Left kidney (tissue), 8 donors: ENCODE measurements at places on chromosomes 12 and 14. TPM values are rescaled to one million over a fixed set of nuclear protein-coding genes. Genes with fewer than 3 reads are reported as not detected.

The MANSC1 gene
- 33.1 TPM for polyA plus RNA-seq

- DNase-seq: no peak
Observed at GRCh38 chr12:45182511-45182910, 33.4 kb upstream of the ANO6 start.

- peak; percentile 27 for DNase-seq
Observed at GRCh38 chr14:93085911-93086310, 29.8 kb downstream of the ITPK1 start.

- DNase-seq: no peak
Observed at GRCh38 chr12:59499774-59500173, 96.1 kb upstream of the SLC16A7 start.

DNA sequence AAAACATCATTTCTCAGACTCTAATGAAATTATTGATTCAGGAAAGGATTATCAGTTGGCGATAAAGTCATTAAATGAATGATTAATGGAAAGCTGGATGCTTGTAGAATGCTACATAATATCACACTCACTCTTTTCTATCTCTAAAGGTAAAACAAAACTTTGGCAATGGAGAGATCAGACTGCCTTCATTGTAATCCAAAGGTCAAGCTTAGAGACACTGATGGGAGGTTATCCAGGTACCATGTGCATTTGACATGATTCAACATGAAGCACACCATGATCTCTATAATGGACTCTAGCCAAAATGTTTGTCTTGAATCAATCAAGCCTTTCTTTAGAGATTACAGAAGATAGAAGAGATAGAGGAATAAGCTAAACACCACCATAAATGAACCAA is 110.1 kb upstream of the USP44 start:
- DNase-seq: no peak

- no peak for DNase-seq
Observed at GRCh38 chr12:109888179-109889020, 8.1 kb upstream of the GLTP start.

- DNase-seq: no peak
Observed at GRCh38 chr12:79678306-79678705, 12.5 kb downstream of the PAWR start.

DNA sequence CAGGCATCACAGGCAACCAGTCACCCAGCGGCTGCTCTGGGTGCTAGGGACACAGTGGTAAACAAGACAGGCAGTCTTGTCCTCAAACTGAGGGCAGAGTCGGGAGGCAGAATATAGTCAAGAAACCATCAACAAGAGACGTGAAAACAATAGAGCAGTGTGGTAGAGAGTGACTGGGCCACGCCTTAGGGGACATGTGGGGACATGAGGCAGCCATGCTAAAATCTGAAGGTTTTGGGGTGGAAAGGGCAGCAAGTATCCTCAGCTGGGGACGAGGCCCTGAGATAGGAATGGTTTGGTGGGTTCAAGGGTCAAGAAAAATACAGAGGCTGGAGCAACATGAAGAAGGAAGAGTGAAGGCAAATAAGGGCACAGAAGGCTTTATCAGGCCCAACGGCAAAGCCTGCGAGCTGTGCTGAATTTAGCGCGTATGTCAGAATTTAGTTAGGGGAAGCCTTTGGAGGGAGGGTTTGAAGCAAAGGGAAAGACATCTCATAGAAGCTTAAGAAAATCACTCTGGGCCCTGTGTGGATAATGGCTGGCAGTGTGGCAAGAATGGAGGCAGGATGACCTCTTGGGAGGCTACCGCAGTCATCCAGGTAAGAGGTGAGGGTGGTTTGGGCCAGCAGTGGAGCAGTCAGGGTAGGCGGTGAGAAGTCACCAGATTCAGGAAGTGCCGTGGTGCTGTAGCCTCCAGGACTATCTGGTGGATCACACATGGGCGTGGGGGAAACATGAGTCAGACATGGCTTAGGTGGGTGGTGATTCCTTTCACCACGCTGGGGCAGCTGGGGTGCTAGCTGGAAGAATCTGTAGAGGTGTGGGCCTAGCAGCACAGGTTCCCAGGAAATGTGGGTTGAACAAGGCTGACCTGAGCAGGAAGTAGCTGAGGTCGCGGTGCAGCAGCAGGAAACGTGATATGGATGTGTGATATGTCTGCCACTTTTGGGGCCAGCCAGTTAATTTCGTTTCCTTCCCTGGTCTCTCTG is 3.0 kb downstream of the EVL start:
- DNase-seq: no peak

The TBX5 gene
- polyA plus RNA-seq: not detected

DNA sequence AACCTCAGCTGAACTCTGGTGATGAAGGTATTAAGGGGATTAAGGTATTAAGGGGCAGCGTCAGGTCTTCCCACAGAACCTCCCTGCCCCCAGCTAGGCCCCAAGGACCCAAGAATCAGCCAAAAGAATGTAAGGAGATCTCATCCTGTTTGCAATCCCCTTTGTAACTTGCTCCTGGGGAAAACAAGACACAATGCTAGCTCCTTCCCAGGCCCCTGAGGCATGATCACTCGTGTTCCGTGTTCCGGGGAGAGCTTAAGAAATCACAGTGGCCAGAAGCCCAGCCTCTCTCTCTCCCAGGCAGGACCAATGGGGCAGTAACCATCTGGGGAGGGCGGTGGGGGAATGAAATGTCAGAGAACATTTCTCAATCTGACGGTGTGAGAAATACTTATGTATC is 33.2 kb downstream of the PIGH start:
- no peak for DNase-seq

DNA sequence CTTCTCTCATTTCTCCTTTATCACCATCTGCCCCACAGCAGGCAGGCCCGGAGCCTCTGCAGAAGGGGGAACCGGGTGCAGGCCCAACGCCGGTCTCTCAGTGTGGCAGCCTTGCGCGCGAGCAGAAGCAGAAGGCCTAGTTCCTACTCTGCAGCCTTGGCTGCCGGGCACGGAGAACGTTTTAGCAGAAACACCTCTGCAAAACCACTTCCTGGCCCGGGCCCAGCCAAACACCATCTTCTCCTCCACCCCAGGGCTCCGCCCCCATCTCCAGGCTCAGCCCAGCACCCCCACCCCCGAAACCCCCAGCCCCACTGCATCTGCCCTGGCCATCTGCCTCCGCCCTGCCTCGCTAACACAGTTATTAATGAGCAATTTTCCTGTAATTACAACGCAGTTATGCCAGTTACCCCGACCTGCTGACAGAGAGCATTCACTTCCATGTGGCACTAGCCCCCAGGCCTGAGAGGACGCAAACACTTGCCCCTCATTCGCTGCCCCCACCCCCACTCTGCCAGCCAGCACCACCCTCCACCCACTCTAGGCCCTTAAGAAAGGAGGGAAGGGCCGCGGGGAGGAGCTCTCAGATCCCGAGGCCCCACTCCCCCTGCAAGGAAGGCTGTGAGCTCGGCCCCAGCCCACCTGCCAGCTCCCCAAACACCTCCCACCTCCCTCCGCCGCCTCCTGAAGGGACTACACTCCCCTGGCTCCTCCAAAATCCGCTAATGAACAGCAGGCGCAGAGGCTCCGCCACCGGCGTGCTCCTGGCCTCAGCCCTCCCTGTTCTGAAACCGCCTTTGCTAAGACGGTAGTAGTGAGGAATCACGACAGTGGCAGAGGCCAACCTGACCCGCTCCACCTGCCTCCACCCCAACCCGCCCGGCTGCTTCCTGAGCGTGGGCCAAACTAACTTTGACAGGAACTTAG is 44.7 kb upstream of the FBRSL1 start:
- DNase-seq: no peak

DNA sequence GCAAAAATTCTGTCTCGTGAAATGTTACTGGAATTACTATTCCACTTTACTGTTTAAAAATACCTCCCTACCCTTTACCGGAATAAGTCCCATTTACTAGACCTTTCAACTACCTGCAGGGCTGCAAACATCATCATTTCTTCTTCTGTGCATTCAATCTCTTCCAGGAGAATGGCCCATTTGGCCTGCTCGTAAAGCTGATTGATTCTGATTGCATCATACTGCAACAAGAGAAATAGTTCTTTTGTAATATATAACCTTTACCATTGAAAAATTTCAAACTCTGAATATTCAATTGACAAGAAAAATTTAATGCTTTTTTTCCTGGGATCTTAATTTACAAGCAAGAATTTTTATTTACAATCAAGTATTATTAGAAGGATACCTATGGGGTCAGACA is 72.4 kb downstream of the FERMT2 start:
- no peak for DNase-seq

The SVOP gene
- 0.10 TPM for polyA plus RNA-seq

The FOXG1 gene
- 0.03 TPM for polyA plus RNA-seq

The SLC8A3 gene
- 0.62 TPM for polyA plus RNA-seq

The MIP gene
- polyA plus RNA-seq: 0.17 TPM

The KRT5 gene
- 0.22 TPM for polyA plus RNA-seq

- no peak for DNase-seq
Observed at GRCh38 chr12:11136075-11136474, 1.6 kb upstream of the TAS2R30 start.

DNA sequence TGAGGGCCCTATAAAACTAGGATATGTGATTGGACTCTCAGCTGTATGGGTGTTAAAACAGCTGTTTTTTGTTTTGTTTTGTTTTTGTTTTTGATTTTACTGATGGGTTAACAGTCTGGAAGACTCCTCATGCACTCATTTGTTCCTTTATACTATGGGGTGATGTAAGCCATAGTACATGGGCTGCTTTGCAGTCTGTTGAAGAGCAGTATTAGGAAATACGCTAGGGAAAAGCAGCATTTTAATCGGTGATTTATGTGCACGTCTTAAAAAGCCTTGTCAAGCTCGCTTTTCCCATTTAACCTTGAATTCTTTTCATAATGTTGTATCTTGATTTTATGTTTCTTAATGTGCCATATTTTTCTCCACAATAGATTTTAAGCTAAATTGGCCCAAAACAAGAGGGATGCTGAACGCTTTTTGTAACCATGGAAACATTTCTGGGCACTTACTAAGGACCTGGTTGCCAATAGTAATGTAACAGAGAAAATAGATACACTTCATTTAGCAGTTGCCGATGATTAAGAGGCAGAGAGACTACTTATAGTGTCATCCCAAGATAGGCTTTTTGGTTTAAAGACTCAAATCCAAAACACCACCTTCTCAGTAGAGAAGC is 244.0 kb downstream of the SNAPC1 start:
- no peak for DNase-seq

- no peak for DNase-seq
Observed at GRCh38 chr14:105472486-105472991, 2.1 kb upstream of the CRIP2 start.

The SDR39U1 gene
- 55.4 TPM for polyA plus RNA-seq

- DNase-seq: no peak
Observed at GRCh38 chr12:104623883-104624282, 167.1 kb downstream of the CHST11 start.
